ENCODE measurements at places on chromosomes 2 and 18. TPM values are rescaled to one million over a fixed set of nuclear protein-coding genes. Genes with fewer than 3 reads are reported as not detected.

The SP100 gene
- polyA plus RNA-seq = 75.2 TPM

The SP9 gene
- not detected for polyA plus RNA-seq

The ANKRD30B gene
- polyA plus RNA-seq = 0.08 TPM

The LOXHD1 gene
- 1.6 TPM for polyA plus RNA-seq

The CYP27C1 gene
- polyA plus RNA-seq = 11.9 TPM

The TUBB8B gene
- 0.96 TPM for polyA plus RNA-seq

The RFTN2 gene
- 35.5 TPM for polyA plus RNA-seq

The OR6B2 gene
- polyA plus RNA-seq = not detected

The SP140 gene
- 1.8 TPM for polyA plus RNA-seq

The PRKAG3 gene
- not detected for polyA plus RNA-seq

Data from right lung (tissue), 10 donors.